ENCODE measurements at places on chromosomes 1 and 21. TPM values are rescaled to one million over a fixed set of nuclear protein-coding genes. Genes with fewer than 3 reads are reported as not detected.
A peak's percentile ranks its signal among the peaks of the same experiment; 100 is the strongest.

DNA sequence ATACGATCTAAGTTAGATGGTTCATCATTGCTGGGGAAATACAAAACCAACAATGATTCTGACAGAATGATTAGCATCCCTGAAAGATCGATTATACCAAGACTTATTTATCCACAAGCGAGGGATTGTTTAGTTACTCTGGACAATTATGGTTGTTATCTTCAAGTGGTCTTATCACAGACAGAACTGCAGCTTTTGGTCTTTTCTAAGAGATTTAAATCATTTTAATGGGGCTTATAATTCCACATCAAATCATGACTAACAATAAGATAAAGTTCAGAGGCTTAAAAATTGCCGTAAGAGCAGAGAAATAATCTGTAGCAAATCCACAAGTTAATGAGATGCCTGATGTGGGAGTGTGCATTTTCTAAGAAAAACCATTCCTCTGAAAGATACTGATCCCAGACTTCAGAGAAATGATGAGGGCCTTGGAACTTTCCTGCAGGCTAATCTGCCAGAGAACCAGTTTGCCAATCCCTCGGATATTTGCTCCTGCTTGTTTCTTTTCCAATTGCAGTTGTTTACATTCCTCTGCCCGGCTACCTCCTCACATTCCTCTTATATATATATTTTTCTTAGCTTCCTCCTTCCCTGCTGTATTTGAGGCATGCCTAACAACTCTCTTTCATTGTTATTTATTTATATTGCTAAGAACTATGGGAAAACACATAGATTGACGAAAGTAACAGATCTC is 134.8 kb downstream of the BACH1 start:
- no peak overlapping the region for H3K27ac ChIP-seq
- no peak for DNase-seq
- no peaks in the 10 kb centered on the region for H3K27me3 ChIP-seq
- H3K4me1 ChIP-seq, result no peaks in the 10 kb centered on the region

GRCh38 chr1:76037324-76037723 is 37.2 kb upstream of the ST6GALNAC3 start:
- H3K4me1 ChIP-seq, result no peaks in the 10 kb centered on the region
- no peaks in the 10 kb centered on the region for H3K27me3 ChIP-seq
- no peak for DNase-seq
- no peak overlapping the region for H3K4me3 ChIP-seq
- no peaks in the 10 kb centered on the region for H3K36me3 ChIP-seq
- H3K27ac ChIP-seq, result no peak overlapping the region

GRCh38 chr1:21030181-21030580 is 146.5 kb downstream of the EIF4G3 start:
- DNase-seq, result no peak
- H3K4me1 ChIP-seq, result no peaks in the 10 kb centered on the region
- no peaks in the 10 kb centered on the region for H3K27me3 ChIP-seq
- H3K36me3 ChIP-seq, result no peaks in the 10 kb centered on the region

DNA sequence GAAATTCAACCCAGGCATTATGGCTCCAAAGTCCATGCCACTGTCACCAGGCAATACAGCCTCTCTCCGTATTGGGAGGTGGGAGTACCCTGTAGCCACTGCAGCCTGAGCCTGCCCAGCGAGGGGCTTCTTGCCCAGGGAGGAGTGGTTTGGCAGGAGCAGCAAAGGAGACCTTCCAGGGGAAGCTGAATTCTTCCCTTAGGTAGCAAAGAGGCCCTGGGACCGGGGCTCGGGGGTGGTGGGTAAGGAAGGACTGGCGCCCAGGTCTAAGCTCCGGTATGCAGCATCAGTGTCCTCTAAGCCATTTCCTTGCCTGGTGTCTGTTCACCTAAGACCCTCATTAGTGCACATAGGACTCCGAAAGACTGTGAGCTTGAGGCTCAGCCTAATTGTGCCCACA is 17.0 kb downstream of the TNNT2 start:
- H3K27ac ChIP-seq, result no peak overlapping the region
- peak; percentile 47 for DNase-seq
- no peaks in the 10 kb centered on the region for H3K36me3 ChIP-seq
- no peaks in the 10 kb centered on the region for H3K27me3 ChIP-seq

GRCh38 chr1:61851849-61852669 is 109.8 kb downstream of the PATJ start:
- no peaks in the 10 kb centered on the region for H3K4me1 ChIP-seq
- H3K36me3 ChIP-seq, result no peaks in the 10 kb centered on the region
- DNase-seq, result no peak
- no peaks in the 10 kb centered on the region for H3K27me3 ChIP-seq
- H3K27ac ChIP-seq, result no peak overlapping the region

Gene STIL
- total RNA-seq, result 2.9 TPM

Data from aorta (tissue), 5 donors.